ENCODE measurements at places on chromosomes 12 and 14.
A peak's percentile ranks its signal among the peaks of the same experiment; 100 is the strongest.

GRCh38 chr14:99757331-99758070 lies 35.7 kb upstream of the EML1 start:
- DNase-seq: peak; percentile 95

DNA sequence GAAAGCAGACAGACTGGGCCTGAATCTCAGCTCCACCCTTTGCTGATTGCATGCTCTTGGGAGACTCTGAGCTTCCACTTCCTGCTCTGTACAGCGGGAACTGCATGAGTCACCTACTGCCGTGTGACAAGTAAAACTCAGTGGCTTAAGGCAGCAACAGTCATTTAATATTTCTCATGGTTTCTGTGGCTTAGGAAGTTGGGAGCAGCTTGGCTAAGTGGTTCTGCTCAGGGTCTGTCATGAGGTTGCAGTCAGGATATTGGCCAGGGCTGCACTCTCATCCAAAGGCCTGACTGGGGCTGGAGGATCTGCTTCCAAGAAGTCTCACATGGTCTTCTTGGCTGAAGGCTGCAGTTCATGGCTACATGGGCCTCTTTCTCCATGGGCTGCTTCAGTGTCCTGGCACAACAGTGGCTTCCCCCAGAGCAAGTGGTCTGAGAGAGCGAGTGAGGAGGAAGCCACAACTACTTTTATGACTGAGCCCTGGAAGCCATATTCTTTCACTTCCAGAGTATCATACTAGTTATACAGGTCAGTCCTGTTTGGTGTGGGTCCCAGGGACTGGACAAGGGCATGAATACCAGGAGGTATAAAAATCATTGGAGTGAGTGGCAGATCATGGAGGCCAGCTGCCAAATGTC lies 49.7 kb downstream of the FAM222A start:
- DNase-seq: peak; percentile 19

DNA sequence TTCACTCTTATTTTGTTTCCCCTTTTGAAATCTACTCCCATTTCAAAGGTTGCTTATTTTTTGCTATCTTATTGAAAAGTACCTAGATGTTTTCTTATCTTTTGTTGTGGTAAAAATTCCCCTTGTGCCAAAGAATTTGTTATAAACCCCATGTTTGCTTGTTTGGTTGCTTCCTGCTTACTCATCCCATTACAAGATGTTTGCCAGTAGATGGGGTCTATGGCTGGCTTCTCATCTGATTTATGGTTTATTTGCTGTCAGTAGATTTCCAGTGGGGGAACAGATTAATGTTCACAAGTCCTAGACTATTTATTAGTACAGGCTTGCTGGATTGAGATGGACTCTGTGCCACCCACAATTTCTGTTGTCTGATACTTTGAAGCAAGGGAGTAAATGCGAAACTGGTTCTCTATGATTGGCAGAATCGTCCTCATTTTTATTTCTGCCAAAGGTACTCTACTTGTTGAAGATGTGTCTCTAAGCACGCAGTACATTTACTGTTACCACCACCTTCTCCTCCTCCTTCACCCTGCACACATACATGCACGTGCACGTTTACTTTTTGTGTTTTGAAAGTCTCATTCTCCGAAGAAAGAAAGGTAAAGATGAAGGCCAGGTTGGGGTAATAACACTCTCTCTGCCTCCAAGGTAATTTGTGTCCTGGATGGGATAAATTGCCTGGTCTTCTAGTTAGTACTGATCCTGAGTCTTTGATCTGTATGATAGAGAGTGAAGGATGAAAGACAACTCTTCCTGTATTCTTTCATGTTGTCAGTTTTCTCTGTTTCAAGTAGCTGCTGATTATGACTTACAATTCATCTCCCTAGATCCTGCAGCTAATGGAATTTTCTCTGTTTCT lies 117.2 kb upstream of the ATP2B1 start:
- DNase-seq: peak; percentile 13

DNA sequence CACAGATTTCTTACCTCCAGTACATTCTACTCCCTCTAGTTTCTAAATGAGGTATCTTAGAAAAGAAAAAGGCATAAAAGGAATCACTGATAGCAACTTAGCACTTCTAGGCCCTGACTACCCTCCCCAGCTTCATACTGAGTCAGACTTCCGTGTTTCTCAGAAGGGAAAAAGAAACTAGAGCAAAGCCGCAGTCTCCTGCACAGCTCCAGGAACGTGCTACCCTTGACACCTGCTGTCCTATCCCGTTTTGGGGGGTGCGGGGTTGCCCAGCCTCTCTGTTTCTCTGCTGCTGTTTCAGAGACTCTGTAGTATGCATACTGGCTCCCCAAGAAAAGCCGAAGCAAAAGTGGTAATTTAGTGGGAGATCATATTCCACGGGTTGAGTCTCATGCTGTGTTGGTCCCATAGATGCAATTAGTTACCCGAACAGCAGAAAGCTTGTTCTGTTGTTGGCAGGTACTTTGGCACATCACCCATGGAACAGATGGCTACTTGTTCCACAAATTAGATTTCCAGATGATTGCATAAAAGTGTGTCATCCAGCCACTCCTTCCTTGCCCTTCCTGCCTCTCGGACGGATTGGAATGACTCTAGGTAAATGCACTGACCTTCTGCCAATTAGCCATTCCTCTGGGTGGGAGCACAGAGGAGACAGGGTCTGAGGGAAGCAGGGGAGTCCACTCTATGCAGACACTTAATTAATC lies 438.1 kb downstream of the FUT8 start:
- no peak for DNase-seq

- no peak for DNase-seq
Observed at GRCh38 chr14:22434030-22434429, 155.0 kb downstream of the DAD1 start.

DNA sequence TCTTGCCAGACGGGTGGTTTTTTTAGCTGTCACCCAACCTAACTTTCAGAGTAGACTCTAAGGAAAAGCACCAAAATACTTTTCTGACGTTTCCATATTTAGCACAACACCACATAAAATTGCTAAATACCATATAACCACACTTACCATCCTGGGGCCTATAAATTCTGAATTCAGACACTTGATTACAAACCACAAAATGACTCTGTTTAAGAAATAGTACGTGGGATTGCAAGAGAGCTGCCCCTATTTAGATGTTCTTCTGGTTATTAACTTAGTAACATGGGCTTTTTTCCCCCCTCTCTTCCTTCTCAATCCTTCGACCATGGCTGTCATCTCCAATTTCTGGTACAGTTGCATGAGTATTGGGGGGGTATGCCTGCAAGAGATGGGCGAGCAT lies 287.7 kb downstream of the BMP4 start:
- peak; percentile 73 for DNase-seq

DNA sequence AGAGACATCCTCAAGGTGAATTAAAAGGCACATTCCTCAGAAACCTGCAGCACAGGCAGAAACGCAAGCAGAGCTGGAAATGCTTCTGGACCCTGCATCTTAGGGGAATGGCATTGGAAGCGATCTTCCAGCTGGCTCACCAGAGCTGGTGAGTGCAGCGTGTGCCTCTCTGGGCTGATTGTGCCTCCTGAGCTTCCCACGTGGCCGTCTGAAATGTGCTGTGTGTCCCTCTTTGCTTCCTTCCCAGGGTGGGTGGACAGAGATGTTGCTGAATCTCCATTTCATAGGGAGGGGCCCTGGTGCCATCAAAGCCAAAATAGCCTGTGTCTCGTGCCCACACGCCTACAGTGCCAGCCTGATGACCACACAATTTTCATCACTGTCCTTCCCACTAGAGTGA lies 34.3 kb upstream of the TMEM132D start:
- DNase-seq: no peak

DNA sequence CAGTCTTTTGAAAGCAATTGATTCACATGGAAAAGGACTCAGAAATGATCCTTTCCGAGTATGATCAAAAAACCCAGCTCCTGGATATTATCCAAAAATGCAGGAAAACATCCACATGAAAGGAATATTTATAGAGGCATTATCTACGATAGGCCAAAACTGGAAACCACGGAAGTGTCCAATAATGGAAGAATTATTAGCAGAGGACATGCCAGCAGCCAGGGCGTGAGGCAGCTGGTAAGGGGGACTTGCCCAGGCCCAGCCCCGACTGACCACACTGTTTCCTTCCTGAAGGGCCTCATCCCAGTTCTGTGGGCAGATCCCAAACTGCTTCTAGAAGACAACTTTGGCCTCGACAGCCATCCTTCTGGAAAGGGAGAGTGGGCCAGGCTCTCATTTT lies 20.5 kb downstream of the ACTN1 start:
- no peak for DNase-seq

- DNase-seq: no peak
Observed at GRCh38 chr12:10151621-10152020, 20.3 kb downstream of the OLR1 start.

- peak; percentile 65 for DNase-seq
Observed at GRCh38 chr12:8032242-8033152, at the start of gene FOXJ2. TSS of gene FOXJ2 (plus strand) at chr12:8032716. CDS start at chr12:8039833, 7,117 bp downstream.

Data from astrocyte of the spinal cord (primary cell).